G401 (cell line): ENCODE measurements at places on chromosomes 1 and 21. TPM values are rescaled to one million over a fixed set of nuclear protein-coding genes. Genes with fewer than 3 reads are reported as not detected.

Gene PLCH2
- total RNA-seq: 0.06 and 0.20 TPM in 2 replicates

Gene SV2A
- 26.9 and 36.8 TPM in 2 replicates for total RNA-seq

Gene TIAM1
- total RNA-seq: 0.03 and 0.49 TPM in 2 replicates

Gene CIART
- total RNA-seq: 9.5 and 11.7 TPM in 2 replicates

Gene TNFRSF4
- total RNA-seq: not detected in 2 replicates

- no peak for DNase-seq
These were observed 61.1 kb upstream of the PTBP2 start for GRCh38 chr1:96660503-96660902.

GRCh38 chr1:36528361-36529349 lies 45.9 kb upstream of the CSF3R start:
- DNase-seq: no peak

DNA sequence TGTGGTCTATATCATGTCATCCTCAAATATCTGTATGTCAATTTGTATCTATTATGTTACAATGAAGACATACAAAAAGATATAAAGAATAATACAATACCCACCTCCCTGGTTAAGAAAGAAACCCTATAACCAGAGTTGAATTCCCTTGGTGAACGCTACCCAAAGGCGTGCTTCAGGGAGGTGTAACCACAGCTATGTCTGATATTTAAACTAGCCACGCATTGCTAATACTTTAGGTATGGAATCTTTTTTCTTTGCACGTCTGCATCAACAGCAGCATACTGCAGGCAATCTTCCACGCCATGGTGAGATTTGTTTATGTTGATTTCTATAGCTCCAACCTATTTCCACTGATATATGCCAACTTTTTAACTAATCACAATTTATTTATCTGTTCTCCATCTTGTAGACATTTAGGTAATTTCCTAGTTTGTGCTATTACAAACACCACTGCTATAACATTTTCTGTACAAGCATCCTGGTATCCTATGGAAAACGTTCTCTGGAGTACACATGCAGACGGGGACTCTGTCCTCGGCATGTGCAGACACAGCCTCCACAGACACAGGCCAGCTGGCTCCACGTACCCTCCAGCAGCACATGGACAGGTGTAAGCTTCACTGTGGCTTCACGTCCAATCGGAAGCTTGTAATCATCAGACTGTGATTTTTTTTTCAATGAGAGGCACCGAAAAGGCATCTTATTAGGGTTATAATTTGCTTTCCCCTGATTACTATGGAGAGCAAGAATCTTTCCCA lies 58.5 kb downstream of the HSF2BP start:
- no peak for DNase-seq

- DNase-seq: no peak
These were observed 41.2 kb upstream of the ADARB1 start for GRCh38 chr21:45032977-45033710.

DNA sequence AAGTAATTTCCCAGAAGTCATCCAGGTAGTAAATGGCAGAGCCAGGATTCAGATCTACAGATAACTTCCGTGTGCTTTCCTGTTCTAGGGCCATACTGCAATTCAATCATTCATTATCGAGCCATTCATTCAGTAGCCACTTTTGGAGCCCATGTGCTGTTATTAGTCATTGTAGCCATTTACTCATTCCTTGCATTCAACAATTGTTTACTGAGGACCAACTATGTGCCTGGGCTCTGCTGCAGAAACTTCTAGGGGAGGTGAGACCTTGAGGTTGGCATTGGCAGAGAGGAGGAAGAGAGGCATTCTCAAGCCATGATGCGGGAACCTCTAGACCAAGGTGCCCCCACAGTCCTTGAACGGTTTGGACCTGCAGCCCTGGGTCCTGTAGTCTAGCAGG lies 27.9 kb downstream of the EPHB2 start:
- no peak for DNase-seq

- DNase-seq: no peak
These were observed 1.6 kb upstream of the MOV10 start for GRCh38 chr1:112672842-112673241.

- no peak for DNase-seq
These were observed 6.3 kb upstream of the LAD1 start for GRCh38 chr1:201405484-201405831.

- no peak for DNase-seq
These were observed 14.7 kb downstream of the SZT2 start for GRCh38 chr1:43404353-43404752.

GRCh38 chr1:230230948-230231773 lies 164.1 kb downstream of the GALNT2 start:
- DNase-seq: no peak
